ENCODE measurements at places on chromosomes 7 and 10.

- DNase-seq, result no peak
Measured at GRCh38 chr7:128941946-128942526, 4.3 kb downstream of the IRF5 start.

- no peak for DNase-seq
Measured at GRCh38 chr7:124915242-124915641, 14.4 kb downstream of the POT1 start.

DNA sequence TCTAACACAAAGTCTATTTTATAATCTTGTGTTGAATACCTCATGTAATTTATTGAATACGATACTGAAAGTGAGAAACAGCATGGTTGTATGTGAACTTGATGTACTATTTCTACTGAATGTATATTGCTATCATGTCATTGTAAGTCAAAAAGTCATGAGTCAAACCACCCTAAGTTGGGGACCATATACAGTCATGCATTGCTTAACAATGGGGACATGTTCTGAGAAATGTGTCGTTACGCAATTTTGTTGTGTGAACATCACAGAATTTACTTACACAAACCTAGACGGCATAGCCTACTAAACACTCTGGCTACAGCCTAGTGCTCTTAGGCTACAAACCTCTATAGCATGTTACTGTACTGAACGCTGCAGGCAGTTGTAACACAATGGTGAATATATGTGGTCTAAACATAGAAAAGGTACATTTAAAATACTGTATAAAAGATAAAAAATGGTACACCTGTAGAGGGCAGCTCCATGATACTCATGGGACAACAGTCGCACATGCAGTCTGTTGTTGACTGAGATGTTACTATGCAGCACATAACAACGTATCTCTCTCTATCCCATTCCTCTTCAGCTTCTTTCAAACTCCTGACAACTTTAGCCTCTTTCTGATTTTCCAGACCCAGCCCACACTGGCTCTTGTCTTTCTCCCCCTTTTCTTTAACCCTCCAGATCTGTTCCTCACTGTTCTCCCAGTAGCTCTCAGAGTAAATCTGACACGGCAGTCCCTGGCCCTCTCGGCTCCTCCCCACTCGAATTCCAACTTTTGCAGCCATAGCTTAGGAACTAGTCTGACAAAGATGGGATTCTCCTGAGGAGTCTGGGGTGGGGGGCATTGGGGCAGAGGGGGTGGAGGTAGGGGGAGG, 90.1 kb downstream of the SNX10 start:
- no peak for DNase-seq

- DNase-seq, result no peak
Measured at GRCh38 chr7:16270844-16271243, 150.5 kb downstream of the CRPPA start.

DNA sequence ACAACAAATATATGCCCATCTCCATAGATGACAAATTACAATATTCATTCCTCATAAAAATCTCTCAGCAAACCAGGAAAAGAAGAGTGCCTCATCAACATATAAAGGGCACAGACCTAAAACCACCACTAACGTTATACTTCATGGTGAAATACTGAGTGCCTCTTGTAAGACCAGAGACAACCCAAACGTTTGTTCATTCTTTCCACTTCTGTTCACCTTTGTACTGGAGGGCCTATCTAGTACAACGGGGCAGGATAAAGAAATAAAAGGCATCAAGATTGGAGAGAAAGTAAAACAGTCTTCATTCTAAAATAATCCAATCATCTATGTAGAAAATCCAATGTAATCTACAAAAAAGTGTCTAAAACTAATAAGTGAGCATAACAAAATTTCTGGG, 79.1 kb downstream of the LARP4B start:
- no peak for DNase-seq

DNA sequence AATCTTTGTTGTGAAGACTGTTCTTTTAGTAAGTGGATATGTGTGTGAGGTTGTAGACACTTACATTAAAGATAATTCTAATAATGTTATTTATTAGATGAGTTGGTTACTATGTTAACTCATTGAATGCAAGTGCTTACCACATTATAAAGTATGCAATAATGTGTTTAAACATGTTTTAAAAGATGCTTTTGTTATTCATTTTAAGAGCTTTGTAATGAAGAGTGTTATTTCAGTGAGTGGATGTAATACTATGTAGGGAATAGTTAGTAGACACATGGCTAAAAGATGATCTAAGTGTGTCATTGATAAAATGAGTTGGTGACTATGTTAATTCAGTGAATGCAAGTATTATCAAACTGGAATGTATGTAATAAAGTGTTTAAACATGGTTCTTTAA, 70.0 kb upstream of the VOPP1 start:
- DNase-seq, result no peak

Measured in GM12865 (cell line).